Glutamatergic neuron (in vitro differentiated cells): ENCODE measurements at places on chromosomes 1 and 21. TPM values are rescaled to one million over a fixed set of nuclear protein-coding genes. Genes with fewer than 3 reads are reported as not detected.

DNA sequence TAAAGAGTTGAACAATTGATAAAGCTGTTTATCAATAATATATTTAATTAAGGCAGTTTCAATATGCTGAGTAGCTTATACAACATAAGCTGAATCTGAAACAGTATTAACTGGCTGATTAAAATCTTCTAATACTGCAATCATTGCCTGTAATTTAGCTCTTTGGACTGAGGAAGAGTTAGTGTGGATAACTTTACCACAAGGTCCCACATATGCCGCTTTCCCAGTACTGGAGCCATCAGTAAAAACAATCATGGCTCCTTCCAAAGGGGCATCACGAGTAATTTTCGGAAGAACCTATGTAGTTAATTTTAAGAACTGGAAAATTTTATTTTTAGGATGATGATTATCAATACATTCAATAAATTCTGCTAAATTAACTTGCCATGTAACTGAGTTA, 6.7 kb downstream of the DAP3 start:
- DNase-seq, result no peak

DNA sequence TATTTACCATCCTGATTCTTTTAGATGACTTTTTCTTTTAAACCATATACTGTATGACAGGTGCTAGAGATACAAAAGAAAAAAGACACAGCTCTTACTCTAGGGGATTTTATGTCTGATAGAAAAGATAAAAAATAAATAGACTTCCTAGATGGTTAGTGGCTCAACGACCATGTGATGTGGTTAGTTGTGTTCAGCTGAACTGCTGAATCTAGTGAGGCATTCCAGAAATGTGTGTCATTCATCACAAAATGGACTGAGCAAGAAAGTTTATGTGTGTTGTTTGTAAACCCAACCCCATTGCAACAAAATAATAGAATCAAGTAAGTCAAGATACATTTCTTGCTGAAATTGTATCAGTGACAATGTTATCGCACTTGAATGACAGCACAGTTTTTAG, 205.8 kb upstream of the LYPLAL1 start:
- no peak for DNase-seq

DNA sequence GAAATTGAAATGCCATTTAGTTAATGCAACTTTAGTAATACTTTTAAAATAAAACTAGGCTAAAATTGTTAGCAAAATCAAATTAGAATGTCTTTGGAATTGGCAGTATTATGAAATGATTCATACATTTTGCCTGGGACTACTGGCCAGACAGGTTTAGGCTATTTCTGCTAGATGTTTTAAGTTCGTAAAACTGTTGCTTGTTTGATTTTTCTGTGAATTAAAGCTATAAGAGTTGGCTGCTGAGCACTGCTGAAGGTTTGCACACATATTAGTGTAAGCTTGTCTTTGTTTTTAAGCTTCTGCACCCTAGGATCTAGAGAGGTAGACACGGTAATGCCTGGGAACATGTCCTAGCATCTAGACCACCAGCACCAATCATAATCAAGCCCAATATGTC, 1094.6 kb upstream of the ADGRL4 start:
- DNase-seq, result no peak

- DNase-seq, result no peak
Observed at GRCh38 chr1:114024049-114024448, 44.8 kb downstream of the OLFML3 start.

GRCh38 chr1:64435000-64435399, 34.9 kb upstream of the CACHD1 start:
- DNase-seq, result no peak

GRCh38 chr1:6587261-6588005, 7.6 kb downstream of the ZBTB48 start:
- DNase-seq, result no peak

DNA sequence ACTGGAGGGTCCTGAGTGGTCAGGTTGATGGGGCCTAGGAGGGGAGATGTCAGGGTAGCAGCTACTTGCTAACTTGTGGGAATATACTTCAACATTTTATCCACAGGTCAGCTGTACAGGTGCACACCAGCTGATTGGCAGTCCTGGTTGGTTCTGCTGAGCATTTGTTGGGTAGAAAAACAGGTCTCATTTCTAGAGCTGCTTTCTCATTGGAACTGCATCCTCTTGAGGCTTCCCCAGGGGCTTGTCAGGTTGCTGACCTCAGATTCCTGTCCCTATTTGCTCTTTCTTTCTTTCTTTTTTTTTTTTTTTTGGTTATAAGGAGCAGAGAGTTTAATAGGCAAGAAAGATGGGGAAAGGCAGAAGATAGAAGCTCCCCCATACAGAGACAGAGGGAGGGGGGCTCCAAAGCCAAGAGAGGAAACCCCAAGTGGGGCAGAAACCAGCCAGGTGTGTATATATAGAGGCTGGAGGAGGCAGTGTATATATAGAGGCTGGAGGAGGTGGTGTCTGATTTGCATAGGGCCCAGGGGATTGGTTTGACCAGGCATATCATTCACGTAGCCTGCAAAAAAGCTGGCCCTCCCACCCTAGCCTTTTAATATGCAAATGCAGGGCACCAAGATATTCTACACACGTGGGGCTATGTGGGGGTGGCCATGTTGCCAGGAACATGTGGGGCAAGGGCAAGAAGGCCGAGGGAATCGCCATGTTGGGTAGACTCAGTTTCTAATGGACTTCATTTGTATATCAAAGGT, 57.3 kb upstream of the STUM start:
- DNase-seq, result no peak

Gene LCE1B
- not detected for total RNA-seq

Gene FCRL5
- not detected for total RNA-seq

Gene GSTM4
- total RNA-seq, result 12.3 TPM

Gene SLAMF6
- not detected for total RNA-seq

Gene RPTN
- not detected for total RNA-seq

Gene RGSL1
- total RNA-seq, result not detected

Gene NR5A2
- 2.0 TPM for total RNA-seq

Gene CD53
- not detected for total RNA-seq

Gene CLDN14
- total RNA-seq, result not detected

Gene CYP4X1
- total RNA-seq, result 0.81 TPM
